OCI-LY7 (cell line): ENCODE measurements at places on chromosomes 4 and X. TPM values are rescaled to one million over a fixed set of nuclear protein-coding genes. Genes with fewer than 3 reads are reported as not detected.

DNA sequence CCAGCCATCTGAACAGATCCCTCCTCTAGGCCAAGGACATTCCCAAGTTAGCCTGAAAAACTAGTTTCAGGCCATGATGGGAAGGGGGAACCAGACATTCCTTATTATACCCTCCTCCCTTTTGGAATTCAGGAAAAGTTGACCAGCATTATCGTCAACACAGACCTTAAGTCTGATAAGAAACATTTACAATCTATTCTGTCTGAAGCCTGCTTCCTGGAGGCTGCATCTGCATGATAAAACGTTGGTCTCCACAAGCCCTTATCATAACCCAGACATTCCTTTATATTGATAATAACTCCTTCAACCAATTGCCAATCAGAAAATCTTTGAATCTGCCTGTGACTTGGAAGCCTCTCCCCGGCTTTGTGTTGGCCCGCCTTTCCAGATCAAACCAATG, 44.3 kb downstream of the EFHC2 start:
- DNase-seq, result no peak

- no peak for DNase-seq
Measured at GRCh38 chr4:149398993-149399392, 416.6 kb downstream of the IQCM start.

DNA sequence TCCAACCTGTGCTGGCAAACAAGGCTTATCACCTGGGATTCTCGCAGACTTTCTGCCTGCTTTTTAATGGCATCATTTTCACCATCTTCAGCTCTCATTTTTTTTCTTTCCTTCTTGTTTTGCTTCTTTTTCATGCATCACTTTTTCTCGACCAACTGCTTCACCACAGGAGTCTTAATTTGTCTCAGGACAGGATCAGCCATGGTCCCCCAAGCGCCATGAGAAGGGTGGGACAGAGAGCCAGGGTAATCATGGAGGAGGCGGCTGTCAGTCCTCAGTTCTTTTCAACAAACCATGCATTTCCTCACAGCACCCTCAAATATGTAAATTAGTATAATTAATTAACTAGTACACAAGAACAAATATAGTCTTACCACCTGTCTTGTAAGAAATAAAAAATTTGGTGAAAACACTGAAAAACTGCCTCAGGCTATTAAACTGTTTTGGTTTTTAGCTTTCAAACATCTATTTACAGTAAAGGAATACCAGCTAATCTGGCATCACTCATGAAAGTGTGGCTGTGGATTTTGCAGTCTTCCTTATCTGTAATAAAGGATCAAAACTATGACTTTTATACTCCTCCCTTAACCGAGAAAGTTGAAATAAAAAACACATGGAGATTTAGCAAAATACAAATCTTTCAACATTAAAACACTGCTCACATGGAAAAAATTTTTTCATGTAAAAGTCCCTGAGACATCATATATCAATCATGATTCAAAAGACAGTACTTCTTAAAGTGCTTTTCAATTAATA, 19.1 kb downstream of the EIF4E start:
- no peak for DNase-seq

DNA sequence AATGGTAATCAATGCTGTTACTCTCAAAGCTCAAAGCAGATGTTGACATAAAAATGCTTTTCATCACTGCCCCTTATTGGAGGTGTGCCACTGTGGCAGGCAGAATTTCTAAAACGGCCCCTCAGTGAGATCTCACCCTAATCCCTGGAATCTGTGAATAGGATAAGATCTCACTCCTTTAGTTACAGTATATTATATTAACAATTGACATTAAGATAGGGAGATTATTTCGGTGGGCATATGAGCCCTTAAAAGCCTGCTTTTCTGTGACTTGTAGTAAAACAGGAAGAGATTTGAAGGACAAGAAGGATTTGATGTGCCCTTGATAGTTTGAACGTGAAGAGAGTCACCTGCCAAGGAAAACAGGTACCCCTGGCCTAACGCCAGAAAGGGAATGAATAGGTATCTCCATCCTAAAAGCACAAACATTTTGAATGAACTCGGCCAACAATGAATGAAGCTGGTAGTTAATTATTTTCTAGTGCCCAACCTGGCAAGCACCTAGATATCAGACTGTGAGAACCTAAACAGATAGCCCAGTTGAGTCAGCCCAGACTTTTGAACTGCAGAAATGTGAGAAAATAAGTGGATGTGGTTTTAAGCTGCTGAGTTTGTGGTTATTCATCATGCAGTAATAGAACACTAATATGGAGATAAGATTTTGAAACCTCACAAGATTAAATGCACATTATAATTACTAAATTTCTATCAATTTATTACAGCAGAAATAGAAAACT, 881.6 kb downstream of the PCDH18 start:
- no peak for DNase-seq

The TXK gene
- 0.11 and 0.41 TPM in 2 replicates for total RNA-seq
